ENCODE measurements at places on chromosomes 1 and 21.

GRCh38 chr1:76725864-76726619, 141.2 kb upstream of the ST6GALNAC5 start:
- DNase-seq, result no peak

DNA sequence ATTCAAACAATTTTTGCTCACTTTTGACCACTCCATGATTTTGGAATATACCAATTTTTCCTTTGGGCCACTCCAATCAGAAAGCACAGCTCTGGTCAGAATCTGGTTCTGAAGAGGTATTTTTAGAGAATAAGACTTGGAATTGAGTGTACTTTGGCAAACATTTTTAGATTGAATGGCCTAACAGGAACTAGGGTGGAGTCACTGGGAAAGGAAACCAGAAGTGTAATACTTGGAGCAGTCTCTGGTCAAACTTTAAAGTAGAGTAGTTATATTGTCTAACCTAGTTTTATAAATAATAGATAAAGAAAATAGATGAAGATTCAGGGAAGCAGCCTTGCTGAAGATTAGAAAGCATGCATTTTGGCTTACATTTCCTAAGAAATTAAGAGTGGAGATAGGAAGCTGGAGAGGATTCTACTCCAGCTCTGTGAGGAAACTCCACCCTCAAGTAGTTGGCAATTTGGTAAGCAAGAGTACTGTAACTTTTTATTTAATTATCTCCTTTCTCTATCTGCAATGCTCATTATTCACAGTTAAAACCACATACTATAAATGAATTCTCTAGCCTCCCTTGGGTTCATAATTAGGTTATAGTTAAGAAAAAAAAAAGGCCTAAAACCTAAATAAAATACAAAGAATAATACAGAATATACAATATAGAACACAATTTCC, 15.8 kb downstream of the STIL start:
- no peak for DNase-seq

- DNase-seq, result no peak
Observed at GRCh38 chr21:14952916-14953315, 111.9 kb downstream of the NRIP1 start.

DNA sequence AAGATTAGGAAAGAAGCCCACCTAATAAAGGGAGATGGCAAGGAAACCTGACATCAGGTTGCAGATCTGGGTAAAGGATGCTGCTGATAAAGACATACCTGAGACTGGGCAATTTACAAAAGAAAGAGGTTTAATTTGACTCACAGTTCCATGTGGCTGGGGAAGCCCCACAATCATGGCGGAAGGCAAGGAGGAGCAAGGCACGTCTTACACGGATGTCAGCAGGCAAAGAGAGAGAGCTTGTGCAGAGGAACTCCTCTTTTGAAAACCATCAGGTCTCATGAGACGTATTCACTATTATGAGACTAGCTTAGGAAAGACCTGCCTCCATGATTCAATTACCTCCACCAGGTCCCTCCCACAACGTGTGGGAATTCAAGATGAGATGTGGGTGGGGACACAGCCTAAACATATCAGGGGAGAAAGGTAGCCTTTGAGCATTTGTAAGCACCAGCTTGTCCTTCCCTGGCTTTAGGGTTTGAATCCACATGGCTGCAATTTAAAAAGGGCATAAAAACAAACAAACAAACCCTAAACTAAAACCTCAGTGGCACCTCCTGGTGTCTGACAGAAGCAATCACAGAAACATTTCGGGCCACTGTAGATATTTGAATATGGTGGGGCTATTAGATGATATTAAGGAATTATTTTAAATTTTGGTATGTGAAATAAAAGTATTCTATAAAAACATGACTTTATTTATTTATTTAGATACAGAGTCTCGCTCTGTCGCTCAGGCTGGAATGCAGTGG, 33.1 kb downstream of the SLC2A7 start:
- DNase-seq, result no peak

- no peak for DNase-seq
Observed at GRCh38 chr1:29543586-29543985, 307.3 kb downstream of the PTPRU start.

DNA sequence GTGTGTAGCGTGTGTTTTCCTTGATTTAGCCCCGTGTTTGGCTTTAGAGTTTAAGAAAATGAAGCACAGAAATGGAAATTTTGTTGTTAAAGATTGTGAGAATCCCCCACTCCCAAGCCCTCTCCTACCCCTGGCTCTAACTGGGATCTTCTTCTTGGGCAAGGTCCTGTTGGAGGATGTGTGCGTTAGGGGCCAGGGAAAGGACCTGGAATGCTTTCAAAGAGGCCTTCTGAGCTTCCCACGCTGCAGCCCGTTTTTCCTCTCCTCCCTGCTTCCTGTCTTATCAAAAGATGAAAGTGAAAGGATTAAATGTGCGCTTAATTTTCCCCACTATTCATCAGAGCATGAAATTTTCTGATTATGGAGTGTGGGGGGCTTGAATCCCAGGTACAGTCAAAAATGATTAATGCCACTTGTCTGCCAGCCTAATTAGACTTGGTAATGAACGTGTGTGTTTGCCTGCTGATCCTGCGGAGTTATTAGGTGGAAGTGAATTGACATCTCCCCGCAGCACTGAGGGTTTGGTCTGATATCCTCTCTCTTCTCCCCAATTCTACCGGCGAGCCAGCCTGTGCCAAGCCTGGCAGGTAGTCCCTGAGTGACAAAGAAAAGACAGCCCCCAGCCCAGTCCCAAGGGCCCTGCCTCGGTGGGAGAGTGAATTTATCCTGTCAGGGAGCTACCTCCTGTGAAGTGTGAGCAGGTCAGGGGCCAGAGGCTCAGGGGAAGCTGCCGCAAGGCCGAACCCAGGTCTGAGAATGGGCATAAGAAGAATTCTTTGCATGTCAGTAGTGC, 4.9 kb downstream of the RASSF5 start:
- no peak for DNase-seq

- DNase-seq, result no peak
Observed at GRCh38 chr1:238487931-238488330, 597.2 kb upstream of the ZP4 start.

DNA sequence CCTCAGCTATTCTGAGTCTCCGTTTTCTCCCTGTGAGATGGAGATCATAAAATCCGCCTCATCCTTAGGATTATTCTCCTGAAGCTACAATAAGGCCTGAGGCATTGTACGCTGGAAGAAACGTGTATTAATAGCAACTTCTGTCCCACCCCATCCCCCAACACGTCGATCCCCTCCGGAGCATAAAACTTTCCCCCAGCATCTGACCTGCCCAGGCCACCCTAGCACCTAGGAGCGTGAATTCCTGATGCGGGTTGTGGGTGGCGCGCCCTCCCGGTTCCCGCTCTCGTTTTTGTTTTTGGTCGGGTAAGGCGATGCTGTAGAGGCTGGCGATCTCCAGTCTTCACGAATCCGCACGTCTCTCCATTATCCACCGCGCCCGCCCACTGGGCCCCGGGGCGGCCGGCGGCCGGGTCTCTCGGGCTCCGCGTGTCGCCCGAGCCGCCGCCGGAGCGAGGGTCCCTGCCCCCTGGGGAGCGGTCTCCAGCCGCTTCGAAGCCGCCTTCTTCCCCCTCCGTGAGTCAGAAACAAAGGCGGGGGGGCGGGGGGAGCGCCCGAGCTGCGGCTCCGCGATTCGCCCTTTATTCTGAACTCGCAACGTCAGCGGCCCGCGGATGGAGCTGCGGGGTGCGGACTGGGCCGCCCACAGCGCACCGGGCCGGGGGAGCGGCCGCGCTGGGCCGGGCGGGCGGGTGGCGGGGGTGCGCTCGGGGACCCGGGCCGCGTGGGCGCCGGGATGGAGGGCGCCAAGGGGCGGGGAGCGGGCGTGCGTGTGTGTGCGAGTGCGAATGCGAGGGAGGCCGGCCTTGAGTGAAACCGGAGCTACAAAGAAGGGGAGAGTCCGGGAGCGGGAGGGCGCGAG, at the start of gene PLEKHO1:
Gene PLEKHO1 (plus strand): TSS at position 646 of the 862 bp plus-strand sequence. CDS start 342 bp downstream, outside the sequence.
- DNase-seq, result peak; percentile 85

- no peak for DNase-seq
Observed at GRCh38 chr1:65429806-65430205, 9.3 kb downstream of the LEPR start.

GRCh38 chr21:35987475-35987874, 72.9 kb downstream of the SETD4 start:
- no peak for DNase-seq

DNA sequence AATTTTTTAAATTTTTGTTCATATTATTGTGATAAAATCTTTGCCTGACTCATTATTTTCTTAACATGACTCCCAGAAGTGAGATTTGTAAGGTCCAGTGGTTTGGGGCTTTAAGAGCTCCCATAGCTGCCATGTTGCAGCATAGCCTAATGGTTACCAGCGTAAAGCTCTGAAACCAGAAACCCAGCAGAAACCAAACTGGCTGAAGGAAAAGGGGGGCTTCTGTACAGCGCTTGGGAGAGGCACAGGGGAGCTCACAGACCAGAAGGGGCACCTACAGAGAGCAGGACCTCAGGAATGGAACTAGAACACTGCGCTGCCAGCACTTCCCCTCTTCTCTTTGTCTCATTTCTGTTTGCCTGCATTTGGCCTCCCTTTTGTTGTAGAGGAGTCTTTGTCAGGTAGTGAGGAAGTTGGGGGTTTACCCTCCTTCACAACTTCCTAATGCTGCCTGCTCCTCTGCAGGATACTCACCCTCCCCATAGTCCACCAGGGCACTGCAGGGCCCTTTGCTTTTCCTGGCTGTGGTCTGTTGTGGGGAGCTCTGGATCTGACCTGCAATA, 2.6 kb upstream of the PYCR2 start:
- DNase-seq, result no peak

GRCh38 chr1:76293831-76294230, 219.3 kb downstream of the ST6GALNAC3 start:
- DNase-seq, result no peak

GRCh38 chr21:29416268-29416667, 117.5 kb downstream of the BACH1 start:
- no peak for DNase-seq

GRCh38 chr1:224718470-224719053, 102.4 kb downstream of the CNIH3 start:
- no peak for DNase-seq

GRCh38 chr1:20183035-20183434, 2.9 kb upstream of the UBXN10 start:
- no peak for DNase-seq

DNA sequence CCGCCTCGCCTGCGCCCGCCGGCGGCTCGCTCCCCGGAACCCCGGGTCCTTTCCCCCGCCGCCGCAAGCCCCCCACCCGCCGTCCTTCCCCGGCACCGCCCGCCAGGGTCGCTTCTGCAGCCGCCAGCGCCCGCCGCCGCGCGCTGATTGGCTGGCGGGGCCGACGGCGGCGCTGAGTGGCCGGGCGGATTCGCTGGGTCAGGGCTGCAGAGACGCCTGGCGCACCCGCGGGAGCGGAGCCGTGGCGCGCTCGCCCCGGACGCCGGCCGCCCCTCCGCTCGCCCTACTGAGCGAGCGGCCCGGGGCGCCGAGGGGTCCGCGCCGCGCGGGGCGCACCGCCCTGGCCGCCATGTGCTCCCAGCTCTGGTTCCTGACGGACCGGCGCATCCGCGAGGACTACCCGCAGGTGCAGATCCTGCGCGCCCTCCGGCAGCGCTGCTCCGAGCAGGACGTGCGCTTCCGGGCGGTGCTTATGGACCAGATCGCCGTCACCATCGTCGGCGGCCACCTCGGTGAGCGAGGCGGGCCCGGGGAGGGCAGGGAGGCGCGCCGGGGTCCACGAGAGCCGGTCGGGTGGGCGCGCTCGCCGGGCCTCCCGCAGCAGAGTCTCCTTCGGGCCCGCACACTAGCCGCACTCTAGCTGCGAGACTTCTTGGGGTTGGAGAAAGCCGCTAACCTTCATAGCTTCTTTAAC, at the start of gene RIMKLA:
Gene RIMKLA (plus strand): TSS at position 207 of the 694 bp plus-strand sequence. CDS start 143 bp downstream, at position 350.
- DNase-seq, result peak; percentile 89

DNA sequence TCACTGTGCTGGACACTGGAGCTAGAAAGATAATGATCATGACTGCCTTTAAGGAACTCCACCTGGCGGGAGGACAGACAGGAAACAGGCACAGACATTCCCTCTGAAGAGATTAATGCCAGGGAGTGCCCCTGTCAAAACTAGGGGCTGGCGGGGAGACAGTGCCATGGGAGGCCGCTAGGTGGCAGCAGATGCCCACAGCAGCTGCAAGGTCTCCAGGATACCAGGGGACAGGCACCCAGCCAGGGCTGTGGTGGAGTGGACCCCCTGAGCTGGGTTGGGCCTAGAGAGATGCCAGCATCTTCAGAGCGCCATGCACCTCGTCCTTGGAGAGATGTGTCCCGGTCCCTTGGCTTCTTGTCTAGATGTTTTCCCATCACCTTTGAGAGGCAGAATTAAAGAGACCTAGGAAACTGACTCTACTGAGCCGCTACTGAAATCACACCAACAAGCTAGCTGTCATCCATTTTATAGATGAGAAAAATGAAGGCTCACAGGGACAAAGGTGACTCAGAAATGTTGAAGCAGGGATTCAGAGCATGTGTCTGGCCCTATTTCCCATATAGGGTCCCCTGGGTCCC, 3.6 kb downstream of the REN start:
- peak; percentile 59 for DNase-seq

DNA sequence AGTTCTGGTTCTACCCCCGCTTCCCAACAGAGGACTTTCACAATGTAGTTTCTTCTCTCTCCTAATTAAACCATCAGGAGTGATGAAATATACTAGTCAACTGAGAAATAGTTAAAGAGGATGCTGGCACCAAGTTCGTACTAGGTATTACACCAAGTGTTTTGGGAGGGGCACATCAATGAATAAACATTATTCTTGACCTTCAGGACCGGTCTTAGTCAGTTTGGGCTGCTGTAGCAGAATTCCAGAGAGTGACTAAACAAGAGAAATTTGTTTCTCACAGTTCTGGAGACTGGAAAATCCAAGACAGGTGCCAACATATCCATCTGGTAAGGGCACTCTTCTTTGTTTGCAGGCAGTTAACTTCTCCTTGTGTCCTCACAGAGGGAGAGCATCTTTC, 103.8 kb downstream of the SPATA17 start:
- DNase-seq, result no peak

DNA sequence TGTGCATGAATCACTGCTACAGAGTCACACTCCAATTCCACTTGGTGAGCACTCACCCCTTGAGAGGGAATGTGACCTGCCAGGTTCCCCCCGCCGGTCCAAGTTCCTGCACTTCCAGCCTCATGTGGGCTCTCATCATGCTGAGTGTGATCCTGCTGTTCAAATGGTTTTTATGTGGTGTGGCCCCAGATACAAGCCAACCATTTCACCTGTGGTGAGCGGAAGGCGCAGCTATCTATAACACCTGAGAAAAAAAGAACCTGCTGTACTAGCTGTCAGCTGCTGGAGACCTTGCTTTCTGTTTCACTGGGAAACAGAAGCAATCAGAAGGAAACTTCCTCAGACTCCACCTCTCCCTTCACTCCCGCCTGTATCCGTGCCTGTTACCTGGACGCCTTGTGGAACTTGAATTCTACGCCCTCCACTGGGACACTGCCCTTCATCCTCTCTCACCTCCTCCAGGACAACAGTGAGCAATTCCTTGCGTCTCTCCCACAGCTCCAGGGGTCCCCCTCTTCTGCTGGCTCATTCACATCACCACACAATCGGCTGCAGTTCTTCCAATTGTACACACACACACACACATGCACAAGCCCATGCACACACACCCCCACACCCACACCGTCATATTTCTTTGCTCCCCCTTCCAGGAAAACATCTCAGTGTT, 64.4 kb upstream of the RPL11 start:
- DNase-seq, result no peak
